ENCODE measurements at places on chromosomes 4 and X.

GRCh38 chrX:3435057-3435456 lies 88.6 kb upstream of the MXRA5 start:
- DNase-seq: no peak

DNA sequence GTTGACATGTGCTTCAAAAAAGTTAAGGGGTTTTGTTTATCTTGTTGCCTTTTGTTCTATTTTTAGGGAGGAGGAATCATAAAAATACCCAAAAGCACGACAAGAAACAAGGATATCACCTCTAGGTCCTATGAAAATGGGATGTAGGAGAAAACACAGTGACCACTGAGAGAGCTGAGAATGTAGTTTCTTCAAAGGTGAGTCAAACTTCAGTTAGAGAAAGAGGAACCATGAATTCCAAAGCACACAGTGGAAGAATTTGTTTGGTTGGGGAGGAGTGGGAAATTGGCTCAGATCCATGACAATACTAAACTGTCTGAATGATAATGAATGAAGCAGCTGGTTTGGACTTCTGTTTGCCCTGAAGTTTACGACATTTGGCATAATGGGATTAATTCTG lies 19.1 kb upstream of the FRYL start:
- DNase-seq: no peak

DNA sequence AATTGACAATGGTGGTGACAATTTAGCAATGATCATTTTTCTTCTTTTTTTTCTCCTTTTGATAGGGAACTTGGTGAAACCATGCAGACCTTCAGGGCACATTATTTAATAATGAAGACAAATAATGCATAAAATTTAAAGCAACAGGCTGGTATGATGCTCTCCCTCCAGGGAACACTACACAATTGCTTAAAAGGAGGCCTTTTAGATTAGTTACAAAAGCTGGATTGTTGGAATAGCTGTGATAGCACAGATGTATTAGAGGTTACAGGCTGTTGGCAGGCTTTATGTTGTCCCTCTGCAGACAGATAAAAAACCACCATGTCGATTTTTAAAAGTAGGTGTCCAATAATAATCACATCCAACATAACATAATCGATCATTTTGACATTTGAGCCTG lies 307.0 kb downstream of the ADGRL3 start:
- no peak for DNase-seq

DNA sequence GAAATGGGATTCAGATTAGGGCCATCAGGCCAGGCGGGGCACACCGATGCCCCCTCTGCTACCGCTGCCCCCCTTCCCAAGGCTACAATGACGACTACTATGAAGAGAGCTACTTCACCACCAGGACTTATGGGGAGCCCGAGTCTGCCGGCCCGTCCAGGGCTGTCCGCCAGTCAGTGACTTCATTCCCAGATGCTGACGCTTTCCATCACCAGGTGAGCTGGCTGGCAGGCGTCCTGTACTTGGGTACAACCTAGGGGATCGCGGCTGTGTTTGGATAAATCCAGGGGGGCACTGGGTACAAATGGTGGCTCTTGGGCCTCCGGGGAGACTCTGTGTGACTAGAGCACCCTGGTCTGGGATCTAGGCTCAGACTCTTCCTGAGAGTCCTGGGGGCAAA lies 1.1 kb downstream of the EMD start:
- DNase-seq: no peak

- DNase-seq: no peak
Observed at GRCh38 chrX:22268706-22269105, 4.0 kb upstream of the CBLL2 start.

- DNase-seq: no peak
Observed at GRCh38 chr4:53886090-53886489, 178.3 kb downstream of the CHIC2 start.

DNA sequence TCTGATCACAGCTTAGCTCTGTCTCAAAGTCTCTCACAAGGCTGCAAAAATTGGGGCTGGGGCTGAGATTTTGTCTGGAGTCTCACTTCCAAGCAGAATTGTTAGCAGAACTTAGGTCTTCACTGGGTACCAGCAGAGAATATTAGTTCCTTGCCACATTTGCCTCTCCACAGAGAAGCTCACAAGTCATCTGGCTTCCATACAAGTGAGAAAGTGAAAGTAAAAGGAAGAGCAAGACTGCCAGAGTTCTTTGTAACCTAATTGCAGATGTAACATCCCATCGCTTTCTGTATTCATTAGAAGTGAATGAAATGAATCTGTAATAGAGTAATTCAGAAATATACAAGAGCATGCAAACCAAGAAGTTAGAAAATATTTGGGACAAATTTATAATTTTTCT lies 624.1 kb upstream of the GNPDA2 start:
- DNase-seq: no peak

DNA sequence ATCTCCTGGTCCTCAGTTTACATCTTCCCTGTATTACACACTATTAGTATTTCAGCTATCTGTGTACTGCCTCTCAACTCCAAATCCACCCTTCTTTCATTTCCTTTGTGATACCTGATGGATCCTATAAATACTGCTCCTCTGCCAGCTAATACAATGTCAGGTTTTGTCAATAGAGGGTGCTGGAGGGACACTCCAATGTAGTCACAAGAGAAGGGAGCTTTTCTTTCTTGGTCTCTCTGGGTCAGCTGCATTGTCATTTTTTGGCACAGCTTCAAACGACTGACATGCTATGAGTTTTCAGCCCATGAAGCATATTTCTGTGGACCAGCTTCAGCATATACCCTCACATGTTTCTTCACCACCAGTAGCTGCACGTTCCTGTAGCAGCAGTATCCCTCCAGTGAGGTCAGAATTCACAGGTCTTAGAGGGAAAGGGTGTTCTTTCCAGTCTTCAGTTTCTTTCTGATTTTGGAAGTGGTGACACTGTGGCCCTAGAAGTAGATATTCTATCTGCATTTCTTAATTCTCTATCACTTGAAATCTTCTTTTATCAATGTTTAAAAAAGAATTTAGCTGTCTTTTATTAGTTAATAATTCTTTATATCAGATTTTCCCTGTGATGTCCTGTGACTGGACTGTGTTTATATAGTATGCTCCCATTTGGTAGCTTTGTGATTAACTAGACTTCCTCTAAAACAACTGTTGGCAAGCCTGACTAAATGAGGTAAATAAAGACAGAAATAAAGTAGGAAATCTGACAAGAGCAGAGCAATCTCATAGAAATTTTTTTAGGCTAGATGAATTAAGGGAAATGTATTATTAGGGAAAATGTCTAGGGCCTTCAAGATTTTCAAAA lies 60.6 kb downstream of the GABRA2 start:
- no peak for DNase-seq

GRCh38 chrX:101416691-101417090 lies 8.7 kb downstream of the HNRNPH2 start:
- no peak for DNase-seq

DNA sequence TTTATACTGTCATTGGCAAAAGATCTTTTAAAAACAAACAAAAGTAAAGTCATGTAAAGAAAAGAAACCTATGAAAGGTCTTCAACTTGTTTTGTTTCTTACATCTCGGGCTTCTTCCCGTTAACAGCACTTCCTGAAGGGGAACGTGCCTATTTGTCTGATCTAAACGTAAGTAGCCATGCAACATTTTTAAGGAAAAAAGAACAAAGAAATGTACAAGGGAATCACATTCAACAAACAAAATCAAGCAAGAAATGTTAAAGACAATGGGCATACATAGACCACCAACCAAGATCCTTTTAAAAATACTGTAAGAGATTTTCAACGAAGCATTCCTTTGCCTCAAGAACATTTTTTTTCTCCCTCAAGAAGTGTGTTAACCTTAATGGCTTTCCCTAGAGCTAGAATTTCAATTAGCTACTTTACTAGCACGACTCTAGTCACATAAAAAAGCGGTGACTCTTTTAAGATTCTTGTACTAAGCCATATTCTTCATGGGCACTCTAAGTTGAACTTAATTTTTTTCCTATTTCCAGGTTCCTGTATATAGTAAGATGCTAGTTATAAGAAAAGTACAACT lies 112.0 kb upstream of the TTC29 start:
- DNase-seq: no peak

DNA sequence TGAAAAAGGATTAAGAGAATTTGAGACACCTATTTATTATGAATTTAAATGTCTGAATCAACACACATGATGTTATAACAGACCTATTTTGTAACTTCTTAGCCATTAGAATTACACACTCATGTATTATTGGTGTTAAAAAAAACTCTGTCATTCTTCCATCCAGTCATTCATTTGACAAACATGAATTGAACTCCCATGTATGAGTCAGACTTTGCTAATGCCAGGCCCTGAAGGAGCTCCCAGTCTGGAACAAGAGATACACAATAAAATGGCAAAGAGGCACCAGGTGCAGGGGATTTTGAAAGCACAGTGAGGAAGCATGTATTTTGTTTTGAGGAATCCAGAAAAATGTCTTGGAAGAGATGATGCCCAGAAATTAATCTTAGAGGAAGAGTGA lies 87.7 kb upstream of the EFHC2 start:
- no peak for DNase-seq

- no peak for DNase-seq
Observed at GRCh38 chr4:31548823-31549222, 828.7 kb downstream of the PCDH7 start.

- no peak for DNase-seq
Observed at GRCh38 chr4:181437895-181438294, 805.3 kb upstream of the TENM3 start.

DNA sequence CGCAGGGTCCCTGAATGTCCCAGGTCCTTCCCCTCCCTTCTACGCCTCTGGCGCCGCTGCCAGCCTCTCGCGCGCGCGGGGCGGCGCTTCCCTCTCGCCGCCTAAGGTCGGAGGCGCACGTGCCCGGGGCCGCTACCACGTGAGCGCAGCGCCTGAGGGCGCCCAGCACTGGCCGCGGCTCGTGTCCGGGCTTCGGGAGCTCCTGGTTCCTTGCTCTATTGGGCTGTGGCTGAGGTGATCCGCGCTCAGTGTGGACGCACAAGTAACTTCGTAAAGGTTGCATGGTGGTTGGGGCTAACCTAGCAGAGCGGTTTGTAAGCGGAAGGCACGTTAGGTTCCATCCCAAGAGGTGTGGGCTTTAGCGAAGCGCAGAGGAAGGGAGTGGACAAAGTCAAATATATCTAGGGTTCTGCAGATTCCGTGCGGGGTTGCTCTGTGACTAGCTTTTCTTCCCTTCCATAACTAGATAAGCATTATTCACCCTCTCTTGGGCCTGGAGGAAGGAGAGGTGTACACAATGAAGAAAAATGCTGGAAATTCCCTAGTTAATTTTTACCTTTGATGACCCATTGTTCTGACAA lies 1.8 kb downstream of the TLL1 start:
- no peak for DNase-seq

- DNase-seq: no peak
Observed at GRCh38 chr4:91116861-91117260, 989.7 kb downstream of the CCSER1 start.

- no peak for DNase-seq
Observed at GRCh38 chrX:72714478-72714916, 391 bp upstream of the PHKA1 start.

GRCh38 chrX:47539860-47540259 lies 21.1 kb upstream of the ARAF start:
- DNase-seq: no peak

- DNase-seq: no peak
Observed at GRCh38 chr4:71932941-71933340, 98.9 kb upstream of the NPFFR2 start.

GRCh38 chr4:154569028-154569427 lies 6.2 kb downstream of the FGB start:
- no peak for DNase-seq

- DNase-seq: no peak
Observed at GRCh38 chr4:98249831-98250230, 11.4 kb upstream of the RAP1GDS1 start.

DNA sequence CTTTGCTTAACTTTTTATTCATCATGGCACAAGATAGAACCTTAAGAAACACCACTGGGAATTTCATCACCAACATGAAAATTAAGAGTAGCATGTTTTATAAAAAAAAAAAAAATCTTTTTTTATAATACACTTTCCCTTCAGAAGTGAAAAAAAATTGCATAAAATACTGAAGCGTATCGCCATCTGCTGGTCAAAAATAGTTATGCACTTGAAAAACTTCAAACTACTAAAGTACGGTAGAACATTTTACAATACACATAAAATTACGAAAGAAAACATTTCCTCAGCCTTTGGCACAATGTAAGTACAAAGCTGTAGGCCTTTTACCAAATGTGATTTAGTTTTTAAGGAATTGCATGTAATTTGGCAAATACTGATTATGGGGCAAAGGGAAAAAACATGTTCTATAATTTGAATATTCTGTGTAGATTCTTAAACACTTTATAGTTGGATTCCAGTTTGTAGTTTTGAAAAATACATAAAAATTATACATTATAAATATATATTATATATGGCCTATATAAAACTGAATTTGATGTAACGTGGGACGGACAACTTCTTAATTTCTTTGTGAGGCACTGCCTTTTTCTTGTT lies 26.5 kb downstream of the HCCS start:
- DNase-seq: no peak

- no peak for DNase-seq
Observed at GRCh38 chr4:2725380-2725779, 30.8 kb downstream of the TNIP2 start.

DNA sequence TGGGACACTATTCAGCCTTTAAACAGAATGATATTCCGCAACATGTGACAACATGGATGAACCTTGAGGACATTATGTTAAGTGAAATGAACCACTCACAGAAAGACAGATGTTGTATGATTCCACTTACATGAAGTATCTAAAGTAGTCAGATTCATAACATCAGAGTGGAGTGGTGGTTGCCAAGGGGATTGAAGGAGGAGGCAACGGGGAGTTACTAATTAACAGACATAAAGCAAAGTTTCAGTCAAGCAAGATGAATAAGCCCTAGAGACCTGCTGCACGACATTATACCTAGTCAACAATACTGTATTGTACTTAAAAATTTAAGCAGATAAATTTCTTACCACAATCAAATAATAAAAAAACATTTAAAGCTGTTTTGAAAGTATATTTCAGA lies 105.0 kb upstream of the NR0B1 start:
- no peak for DNase-seq

GRCh38 chr4:24471486-24472160 lies 112.7 kb downstream of the DHX15 start:
- no peak for DNase-seq

- no peak for DNase-seq
Observed at GRCh38 chr4:83089410-83090157, 24.9 kb downstream of the PLAC8 start.

- no peak for DNase-seq
Observed at GRCh38 chr4:77209936-77210335, 52.9 kb downstream of the CCNG2 start.

DNA sequence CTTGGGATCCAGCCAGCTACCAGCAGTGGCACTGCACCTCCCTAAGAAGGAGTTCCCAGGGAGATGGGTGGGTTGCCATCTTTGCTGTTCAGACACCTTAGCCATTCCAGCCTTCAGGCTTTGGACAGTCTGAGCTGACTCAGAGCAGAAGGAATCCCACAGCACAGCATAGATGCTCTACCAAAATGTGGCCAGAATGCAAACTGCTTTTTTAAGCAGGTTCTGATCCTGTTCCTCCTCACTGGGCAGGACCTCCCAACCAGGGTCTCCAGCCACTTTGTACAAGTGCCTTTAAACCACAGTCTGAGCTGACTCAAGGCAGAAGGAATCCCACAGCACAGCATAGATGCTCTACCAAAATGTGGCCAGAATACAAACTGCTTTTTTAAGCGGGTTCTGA lies 209.0 kb downstream of the NPNT start:
- no peak for DNase-seq

All from cortex of kidney (tissue), 1 donor.